ENCODE measurements at places on chromosomes 16 and 17.

GRCh38 chr17:73083432-73083831 is 9.1 kb downstream of the SLC39A11 start:
- DNase-seq = no peak

DNA sequence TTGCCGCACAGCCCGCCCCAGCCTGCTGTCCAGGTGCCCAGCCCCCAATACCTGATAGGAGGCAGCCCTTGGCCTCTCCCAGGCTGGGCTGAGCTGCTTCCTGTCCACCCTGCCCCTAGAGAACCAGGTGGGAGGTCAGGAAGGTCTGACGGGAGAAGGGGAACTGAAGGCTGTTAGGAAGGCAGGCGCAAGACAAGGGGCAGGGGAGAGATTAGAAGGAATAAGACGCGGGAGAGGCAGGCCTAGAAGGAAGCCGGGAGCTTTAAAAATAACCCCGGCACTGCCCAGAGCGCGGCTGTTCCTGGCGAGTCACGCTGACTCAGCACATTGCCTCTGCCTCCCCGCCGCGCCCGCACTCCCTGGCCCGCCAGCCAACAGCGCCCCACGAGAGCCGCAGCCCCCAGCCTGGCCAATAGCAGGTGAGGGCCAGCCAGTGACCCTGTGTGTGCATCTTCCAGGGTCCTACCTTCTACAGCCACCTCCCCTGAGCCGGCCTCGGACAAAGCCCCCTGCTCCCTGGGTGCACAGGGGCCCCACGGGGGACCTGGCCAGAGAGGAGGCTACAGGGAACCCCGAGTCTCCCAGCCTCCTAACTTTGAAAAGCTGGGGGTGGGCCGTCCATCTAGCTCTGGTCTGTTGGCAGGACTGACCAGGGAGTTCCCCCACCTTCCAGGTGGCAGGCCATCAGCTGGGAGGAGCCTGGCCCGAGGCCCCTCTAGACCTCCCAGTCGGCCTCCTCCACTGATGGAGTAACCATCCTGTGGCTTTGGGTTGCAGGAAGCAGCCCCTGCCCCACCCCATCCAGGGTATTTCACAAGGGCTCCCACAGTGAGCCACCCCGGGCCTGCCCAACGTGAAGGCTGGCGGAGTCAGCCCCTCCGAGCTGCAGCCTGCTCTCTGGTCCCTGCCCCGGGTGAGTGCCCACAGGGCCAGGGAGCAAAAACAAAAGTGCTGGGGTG is 4.0 kb downstream of the MAFG start:
- no peak for DNase-seq

GRCh38 chr16:57444711-57445110 is 2.5 kb downstream of the CIAPIN1 start:
- no peak for DNase-seq

DNA sequence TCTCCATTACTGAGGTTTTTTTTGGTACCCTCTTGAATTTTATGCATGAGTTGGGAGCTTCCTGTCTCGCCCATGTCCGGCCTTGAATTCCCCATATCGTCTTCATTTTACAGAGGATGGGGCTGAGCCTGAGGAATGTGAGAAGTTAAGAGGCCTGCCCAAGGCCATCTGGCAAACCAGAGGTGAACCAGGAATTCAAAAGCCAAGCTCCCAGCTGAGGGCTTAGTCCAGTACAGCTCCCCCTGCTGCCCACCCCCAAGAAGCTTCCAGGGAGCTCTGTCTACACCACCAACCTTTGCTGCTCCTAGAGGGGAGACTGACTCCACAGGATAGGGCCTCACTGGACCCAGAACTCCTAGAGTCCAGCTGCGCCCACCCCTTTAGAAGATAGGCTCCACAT is 20.7 kb upstream of the C16orf78 start:
- DNase-seq = no peak

GRCh38 chr17:47811709-47812108 is 9.9 kb downstream of the OSBPL7 start:
- no peak for DNase-seq

DNA sequence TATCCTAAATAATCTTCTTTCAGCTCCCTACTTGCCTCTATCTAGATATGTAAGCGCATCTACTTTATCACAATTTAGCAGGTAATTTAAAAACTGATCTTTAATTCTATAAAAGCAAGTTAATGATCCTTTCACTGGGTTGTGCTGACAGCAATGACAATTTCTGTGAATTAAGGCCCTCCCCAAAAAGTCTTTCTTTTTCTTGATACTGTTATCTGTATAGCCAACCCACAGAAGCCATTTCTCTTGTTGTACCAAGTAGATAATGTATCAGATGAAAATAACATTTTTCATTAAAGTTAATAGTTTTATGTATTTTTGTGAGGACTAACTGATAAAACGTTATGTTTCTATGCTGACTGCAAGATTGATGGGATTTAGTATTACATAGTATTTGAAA is 3.8 kb downstream of the ZPBP2 start:
- DNase-seq = no peak

- DNase-seq = no peak
Observed at GRCh38 chr17:48457080-48457836, 27.2 kb upstream of the SKAP1 start.

DNA sequence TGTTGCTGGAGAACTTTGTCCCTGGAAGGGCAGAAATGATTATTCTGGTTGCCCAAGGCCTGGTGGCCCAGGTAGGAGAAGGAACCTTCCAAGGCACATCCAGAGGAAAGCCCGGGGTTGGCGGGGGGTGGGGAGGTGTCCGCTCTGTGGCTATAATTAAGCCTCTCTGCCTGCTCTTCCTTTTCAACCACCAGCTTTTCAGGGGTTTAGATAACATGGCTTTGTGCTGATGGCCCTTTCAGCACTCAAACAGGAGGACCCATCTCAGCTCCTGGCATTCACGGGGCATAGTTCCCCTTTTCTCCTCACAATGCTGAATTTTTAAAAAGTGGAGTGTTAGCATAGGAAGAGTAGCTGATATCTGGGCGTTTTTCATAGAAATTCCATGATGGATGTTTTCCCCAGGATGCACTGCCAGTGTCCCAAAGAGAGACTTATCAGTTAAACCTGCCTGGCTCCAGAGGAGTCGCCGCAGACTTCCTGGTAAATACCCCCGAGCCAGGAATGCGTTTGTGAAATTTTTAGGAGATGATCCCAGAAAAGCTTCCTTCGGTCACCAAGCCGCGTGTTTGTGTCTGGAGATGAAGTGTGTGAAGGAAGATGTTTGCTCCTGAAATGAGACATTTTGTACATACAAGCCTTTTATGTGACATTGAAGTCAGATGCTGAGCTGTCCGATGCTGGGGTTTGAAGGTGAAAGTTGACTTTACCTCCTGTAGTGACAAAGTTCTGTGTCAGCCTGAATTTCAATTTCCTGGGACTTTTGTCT is 188.5 kb downstream of the MSI2 start:
- no peak for DNase-seq

DNA sequence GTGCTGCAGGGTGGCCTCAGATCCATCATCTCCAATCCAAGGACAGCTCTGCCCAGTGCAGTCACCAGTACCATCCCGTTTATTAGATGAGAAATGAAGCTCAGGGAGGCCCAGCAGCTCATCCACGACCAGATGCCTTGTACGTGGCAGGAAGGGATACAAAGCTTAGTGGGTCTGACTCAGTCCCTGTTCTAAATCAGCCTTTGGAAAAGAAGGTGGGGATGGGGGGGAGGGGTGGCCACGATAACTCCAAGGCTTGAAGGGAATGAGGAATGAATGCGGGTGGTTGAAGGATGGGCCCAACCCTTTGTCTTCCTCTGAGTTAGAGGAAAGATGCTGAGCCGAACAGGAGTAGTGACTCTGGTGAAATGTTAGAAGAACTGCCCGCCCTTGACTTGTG is 25.8 kb downstream of the LLGL2 start:
- no peak for DNase-seq

DNA sequence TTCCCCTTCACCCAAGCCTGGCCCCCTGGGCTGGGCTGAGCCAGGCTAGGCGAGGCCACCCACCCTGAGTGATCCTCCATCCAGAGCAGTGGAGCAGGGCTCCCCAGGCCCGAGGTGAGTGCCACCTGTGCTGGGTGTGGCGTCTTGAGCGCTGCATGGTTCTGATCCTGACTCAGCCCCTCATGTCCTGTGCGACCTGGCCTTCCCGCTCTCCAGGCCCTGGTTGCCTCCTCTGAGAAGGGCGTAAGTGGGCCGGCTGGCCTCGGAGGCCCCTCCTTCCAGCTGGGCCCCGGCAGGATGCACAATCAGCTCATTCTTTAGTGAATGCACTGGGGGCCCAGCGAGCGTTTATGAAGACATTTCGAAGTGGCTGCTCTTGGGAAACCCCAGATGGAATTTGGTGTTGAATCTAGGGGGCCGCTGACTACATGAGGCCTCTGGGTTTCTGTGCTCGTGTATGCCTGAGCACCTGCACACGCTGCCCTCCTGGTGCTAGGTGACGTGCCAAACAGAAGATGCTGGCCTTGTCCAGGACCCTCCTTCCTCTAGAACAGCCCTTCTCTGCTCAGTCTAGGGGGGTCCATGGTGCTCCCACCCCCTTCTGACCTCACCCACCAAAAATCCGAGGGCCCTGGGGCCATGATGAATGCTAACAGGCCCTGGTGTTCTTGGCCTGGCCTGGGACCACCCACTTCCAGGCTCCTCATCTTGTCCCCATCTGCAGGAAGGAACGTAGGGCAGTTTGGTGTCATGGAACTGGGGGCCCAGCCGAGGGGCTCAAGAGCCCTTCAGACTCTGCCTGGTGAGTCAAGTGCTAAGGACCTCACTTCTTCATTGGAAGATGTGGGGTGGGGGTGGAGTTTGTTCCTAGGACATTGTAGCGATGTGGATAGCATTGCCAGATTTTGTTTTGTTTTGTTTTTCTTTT is 3.6 kb upstream of the TMEM92 start:
- no peak for DNase-seq

GRCh38 chr16:3822366-3823045 is 58.0 kb downstream of the CREBBP start:
- DNase-seq = no peak

DNA sequence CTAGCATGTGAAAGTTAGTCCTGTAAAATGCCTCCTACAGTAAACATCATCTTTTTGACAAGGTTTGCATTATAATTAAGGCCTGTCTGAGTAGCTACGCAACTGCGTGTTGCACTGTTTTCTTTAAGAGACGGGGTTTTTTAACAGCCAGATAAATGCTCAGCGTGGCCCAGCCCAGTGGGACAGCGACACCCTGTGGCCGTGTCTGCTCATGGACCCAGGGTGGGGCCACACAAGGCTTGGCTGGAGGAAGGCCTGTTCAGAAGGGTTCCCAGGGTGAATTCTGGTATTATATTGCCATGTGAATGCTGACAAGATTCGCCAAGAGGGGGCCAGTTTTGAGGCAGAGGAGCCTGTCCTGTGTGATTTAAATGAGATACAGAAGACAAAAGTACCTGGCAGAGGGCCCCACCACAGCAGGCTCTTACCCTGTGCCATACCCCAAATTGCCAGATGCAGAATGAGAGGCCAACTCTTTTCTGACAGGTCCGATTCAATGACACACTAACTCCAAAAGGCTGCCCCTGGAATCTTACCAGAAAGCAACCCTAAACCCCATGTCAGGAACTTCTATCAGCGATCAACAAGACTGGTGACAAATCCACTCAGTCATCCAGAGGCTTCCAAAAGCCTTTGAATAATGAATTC is 65.9 kb upstream of the IRX6 start:
- no peak for DNase-seq

- no peak for DNase-seq
Observed at GRCh38 chr17:44932096-44932786, 15.3 kb downstream of the KIF18B start.

GRCh38 chr17:73851091-73851490 is 206.8 kb upstream of the SDK2 start:
- no peak for DNase-seq

DNA sequence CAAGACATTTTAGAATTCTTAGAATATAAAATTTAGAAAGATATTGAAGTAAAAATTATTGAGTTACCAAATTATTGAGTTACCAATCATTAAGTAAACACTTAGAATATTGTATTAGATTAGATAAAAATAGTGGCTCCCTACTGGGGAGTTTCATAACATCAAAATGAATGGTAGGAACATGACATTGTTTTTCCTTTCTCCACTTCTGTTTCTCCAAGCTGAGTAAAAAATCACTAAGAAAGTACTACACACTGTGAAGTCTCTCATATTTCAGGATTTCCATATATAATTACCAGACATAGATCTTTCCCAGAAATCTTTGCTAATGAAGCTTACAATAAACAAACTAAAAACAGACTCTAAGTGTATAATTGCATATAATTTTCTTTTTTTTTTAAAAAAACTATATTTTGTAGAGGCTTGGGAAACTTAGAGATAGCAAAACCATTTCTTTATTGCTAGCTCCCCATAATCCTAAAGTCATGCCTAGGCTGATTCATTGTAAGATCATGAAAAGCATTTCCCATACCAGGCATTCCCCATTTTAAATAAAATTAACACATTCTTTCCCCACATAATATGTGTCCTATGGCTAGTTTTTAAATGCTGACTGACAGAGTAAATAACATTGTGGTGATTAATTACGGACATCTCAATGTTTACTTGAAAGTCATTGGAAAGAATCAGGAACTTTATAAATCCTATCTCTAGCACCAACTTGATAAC is 1408.7 kb upstream of the GOT2 start:
- DNase-seq = no peak

GRCh38 chr16:85557971-85558657 is 55.0 kb upstream of the GSE1 start:
- DNase-seq = no peak

GRCh38 chr16:951660-952301 is 19.0 kb downstream of the LMF1 start:
- DNase-seq = no peak

GRCh38 chr16:57993438-57993837 is 7.0 kb downstream of the ZNF319 start:
- DNase-seq = no peak

DNA sequence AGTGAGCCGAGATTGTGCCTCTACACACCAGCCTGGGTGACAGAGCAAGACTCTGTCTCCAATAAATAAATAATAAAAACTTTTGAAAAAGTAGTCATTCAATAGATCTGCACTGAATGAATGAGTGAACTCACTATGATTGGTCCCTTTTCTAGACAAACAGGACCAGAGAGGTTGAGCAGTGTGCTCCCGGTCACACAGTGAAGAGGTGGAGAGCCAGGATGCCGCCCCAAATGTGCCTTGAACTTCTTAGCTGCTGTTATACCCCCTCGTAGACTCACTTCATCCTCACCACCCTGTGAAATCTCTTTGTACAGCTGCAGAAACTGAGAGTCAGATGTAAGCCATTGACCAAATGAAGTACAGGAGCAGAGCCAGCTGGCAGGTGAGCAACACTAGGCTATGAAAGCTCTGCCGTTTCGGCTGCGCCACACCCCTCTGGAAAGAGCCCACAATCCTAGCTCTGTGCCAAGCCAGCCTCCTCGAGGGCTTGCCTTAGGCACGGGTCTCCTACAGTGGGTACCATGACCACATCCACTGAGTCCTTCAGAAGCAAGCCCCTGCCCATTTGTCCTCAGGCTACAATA is 7.8 kb upstream of the KIAA0513 start:
- no peak for DNase-seq
